ENCODE measurements at places on chromosomes 3 and 15.

DNA sequence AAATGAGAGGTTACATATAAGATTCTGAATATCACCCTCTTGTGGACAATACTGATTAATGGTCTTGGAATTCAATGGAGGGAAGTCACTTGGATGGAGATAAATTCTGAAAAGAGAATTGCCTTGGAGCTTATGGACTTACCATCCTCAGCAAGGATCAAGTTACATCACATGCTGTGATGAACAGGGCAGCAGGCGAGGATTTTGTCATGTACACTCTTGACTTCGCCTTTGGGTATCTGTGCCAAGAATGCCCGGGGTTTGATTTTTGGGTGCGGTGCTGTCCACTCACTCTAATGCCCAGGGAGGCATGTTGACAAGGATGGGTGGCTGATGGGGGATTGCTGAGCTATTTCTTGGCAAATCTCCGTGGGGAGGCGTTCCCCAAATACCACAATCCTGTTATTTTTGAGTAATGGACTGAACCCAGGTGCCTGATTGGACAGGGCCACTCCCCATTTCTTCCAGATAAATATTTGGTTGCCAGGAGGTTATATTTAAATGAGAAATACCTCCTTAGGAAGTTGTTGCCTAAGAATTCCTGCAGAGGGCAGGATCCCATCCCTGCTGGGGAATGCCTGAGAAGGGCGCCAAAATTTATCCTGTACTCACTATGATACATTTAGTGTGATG is 96.3 kb downstream of the TPRG1 start:
- no peak for DNase-seq

- DNase-seq: no peak
Observed at GRCh38 chr3:32004113-32004765, 22.7 kb downstream of the ZNF860 start.

DNA sequence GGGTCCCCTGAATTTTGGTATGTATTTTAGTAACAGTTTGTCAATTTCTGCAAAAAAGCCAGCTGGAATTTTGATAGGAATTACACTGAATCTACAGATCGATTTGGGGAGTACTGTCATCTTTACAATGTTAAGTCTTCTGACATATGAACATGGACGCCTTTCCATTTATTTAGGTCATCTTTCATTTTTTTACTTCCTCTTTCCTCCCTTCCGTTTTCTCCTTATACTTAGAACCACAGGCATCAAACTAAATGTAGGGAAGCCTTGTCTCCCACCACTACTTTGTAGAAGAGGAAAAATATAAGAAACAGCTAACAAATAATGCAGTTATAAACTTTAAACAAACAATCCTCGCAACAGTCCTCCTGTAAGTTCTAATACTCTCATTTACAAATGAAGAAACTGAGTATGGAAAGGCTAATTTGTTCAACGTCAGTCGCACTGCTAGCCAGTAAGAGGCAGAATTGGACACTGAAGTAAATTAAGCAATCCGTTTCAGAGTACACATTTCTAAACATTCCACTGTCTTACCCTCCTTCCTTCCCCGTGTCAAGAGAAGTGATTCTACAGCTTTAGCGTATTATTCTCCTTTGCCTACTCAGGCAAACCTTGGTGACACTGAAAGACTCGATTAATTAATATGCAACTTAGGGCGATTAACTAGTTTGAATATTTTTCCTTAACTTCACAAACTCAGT is 25.6 kb downstream of the RHOA start:
- DNase-seq: no peak

DNA sequence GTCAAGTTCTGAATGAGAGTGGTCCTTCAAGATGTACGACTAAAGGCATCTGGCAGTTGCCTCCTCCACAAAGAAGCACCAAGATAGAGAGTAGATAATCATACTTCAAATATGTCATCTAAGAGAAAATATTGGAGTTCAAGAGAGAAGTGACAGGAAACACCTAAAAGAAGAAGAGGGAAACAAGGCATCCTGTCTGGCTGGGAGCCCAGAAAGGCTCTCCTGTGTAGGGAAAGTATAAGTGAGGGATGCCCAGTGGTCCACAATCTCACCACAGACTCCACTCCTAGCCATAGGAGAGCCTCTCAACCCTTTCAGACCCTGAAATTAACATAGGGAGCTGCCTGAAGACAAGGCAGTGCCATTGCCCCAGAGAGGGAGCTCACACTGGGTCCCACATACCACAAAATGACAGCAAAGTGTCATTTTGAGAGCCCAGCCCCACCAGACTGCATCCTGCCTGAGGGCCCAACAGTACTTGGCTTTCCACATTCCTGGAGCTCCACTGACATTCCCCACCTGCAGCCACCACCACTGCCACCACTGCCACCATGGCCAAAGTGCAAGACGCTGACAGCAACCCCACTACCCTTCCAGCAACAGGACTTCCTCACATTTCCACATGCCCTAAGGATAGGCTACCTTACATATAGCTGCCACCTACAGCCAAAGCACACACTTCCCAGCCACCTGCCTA is 210.6 kb downstream of the ATP8B4 start:
- DNase-seq: no peak
